Esophagus muscularis mucosa (tissue), 4 donors: ENCODE measurements at places on chromosomes 16 and 17.

DNA sequence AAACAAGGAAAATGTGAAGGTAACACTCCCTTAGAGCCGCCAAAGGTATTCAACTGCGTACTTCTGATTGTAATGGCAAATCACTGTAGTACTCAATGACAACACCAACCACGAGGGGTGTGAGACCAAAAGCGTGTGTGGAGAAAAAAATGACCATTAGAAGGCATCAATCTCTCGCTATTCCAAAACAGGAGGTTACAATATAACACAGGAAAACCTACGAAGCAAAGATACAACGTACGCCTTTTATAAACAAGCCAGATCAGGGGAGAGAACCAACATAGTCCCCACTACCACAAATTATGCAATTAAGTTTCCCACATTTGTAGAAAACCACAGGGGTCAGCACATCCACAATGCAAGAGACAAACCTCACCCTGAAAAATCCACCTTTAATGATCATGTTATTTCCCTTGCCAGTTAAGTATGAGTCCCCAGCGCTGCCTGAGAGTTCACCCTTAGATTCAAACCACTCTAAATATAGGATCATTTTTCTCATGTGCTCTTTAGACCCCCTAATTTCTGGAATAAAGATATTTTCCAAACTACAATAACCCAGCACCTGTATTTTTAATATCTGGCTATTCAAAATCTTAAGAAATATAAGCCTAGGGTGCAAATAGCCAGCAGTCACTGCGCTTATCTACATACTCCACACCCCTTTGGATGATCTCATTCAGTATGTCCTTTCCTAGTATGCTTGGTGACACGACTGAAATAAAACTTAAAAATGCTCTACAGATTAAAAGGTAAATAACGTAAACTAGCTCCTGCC is 12.4 kb downstream of the TEX14 start:
- DNase-seq = no peak

DNA sequence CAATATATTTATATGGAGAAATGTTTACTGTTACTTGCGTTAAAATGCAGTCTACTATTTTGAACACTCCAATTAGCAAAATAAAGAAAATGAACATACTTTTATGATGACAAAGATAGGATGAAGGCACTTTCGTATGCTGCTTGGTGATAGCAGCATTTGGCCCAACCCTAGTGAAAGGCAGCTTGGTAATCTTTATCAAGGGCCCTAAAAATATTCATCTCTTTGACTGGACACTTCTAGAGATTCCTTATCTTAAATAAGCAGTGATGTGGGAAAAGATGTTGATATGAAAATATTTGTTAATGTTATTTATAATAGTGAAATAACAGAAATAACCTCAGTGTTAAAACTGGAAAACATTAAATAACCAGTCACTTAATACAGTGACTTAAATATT is 79.4 kb downstream of the NF1 start:
- DNase-seq = no peak

DNA sequence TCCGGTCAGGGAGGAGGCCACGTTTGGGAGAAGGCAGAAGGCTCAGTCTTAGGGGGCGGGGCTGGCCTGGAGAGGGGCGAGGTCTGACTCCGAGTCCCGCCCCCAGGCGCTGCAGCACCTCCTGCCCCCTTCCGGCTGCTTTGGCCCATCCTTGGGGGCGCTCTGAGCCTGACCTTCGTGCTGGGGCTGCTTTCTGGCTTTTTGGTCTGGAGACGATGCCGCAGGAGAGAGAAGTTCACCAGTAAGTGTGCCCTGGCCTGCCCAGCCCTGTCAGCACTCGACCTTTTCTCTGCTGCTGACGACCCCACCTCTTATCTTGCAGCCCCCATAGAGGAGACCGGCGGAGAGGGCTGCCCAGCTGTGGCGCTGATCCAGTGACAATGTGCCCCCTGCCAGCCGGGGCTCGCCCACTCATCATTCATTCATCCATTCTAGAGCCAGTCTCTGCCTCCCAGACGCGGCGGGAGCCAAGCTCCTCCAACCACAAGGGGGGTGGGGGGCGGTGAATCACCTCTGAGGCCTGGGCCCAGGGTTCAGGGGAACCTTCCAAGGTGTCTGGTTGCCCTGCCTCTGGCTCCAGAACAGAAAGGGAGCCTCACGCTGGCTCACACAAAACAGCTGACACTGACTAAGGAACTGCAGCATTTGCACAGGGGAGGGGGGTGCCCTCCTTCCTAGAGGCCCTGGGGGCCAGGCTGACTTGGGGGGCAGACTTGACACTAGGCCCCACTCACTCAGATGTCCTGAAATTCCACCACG is 1.5 kb downstream of the TNFRSF12A start:
- no peak for DNase-seq

- DNase-seq = no peak
Measured at GRCh38 chr17:78484271-78485246, 92.6 kb downstream of the DNAH17 start.

- no peak for DNase-seq
Measured at GRCh38 chr16:75566758-75567255, 628 bp downstream of the GABARAPL2 start.

DNA sequence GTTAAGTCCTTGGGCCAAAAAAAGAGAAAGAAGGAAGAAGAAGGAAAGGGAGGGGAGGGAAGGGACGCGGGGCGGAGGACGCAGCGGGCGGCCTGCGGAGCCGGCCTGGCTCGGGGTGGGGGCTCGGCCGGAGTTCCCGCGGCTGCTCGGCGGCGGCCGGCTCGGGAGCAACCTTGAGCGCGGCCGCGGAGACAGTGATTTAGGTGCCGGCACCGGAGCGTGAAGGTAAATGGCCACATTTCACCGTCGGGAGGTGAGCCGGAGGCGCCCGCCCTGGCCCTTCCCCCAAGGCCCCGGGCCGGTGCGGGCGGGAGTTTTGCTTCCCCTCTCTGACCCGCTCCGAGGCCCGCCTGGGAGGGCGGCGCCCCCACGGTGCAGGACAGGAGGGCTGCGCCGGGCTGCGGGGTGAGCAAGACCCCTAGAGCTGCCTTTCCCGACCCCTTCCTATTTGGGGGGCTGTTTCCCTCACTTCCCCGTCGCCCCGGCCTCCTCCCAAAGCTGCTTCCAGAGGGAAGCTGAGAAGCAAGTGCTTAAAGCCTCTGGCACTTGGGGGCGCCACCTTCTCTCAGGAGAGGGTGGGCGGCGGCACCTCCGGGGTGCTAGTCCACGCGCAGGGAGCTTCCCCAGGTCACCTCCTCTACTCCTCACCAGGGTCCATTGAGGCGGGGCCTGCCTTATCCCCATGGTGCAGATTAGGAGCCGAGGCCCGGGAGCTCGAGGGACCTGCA is 56.5 kb downstream of the MRM1 start:
- no peak for DNase-seq

DNA sequence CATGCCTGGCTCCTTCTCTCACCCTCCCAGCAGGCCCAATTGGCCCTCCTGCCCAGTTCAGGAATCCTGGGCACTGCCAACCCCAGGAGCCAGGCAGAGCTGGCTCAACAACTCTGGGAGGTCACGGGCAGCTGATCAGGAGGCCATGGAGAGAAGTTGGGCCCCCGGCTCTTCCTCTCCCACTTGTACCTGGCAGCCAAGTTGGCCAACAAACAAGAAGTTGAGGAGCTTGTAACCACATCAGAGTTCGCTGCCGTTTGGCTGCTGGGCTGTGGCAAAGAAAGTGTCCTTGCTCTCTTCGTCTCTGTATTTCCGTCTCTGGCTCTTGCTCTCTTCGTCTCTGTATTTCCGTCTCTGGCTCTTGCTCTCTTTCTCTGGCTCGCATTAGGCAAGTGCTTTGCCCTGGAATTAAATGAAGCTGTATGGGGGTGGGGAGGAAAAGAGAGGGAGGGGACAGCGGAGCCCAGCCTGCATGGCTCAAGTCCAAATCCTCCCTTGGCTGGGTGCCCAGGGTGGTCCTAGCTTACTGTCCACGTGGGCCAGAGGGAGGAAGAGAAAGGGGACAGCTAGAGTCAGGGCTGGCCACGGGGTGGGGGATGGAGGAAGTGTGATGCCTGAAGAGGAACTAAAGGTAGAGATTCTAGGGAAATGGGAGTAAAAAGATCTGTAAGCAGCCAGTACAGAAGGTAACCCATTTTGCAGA is 7.8 kb upstream of the TMEM132E start:
- DNase-seq = no peak

- no peak for DNase-seq
Measured at GRCh38 chr17:6755731-6756184, at the start of gene XAF1. Gene XAF1 (plus strand): TSS chr17:6756046. CDS start chr17:6756079, 33 bp downstream.

DNA sequence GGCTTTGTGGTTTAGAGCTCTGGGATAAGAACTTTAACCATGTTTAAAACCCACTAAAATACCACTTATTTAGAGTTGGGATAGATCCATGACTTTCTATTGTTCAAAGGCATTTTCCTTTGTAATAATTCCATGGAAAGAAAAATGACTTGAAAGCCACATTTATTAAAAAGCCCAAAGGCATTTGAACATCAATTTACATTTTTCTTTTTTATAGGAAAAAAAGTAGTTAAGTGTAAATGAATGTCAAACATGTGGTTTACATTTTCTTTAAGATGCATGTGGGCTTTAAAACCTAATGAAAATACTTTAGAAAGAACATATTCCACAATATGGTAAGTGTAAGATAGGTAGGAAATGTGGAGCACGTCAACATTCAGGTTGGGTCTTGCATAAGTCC is 443.2 kb downstream of the TOX3 start:
- DNase-seq = no peak

DNA sequence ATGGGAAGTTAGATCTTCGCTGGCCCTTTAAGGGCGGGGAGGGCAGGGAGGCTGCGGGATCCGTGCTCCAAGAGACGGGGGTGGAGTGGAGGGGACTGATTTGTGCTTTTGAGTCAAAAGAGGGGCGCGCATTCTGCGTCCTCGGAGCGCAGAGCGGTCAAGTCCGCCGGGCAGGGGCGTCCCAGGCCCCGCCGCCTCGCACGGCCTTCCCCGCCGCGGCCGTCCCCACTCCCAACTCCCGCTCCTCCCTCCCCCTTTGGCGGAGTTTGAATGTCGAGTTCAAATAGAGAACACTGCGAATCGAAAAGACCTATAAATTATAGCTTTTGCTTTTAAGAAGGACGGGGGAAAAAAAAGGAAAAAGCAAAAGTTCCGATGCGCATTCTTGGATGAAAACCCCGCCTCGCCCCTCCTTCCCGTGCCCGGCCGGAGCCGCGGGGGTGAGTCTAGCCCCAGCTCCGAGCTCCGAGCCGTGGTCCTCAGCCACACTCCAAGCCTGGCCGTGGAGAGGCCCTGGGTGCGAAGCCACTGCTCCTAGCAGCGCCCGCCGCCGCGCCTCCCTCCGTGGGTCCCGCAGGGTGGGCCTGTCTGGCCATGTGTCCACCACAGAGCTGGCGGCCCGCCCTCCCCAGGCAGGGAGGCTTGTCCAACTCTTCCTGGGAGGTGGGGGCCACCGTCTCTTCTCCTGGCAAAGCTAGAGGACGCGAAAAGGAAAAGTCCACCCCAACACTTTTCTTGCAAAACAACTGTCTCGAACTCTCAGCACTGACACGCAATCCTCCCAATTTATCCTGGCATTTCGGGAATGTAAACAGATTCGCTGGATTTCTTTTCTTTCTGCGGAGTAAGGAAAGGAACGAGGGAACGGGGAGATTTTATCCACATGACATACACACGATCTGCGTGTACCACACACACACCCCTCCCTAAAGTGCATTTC is 3.6 kb downstream of the CBX8 start:
- DNase-seq = no peak

DNA sequence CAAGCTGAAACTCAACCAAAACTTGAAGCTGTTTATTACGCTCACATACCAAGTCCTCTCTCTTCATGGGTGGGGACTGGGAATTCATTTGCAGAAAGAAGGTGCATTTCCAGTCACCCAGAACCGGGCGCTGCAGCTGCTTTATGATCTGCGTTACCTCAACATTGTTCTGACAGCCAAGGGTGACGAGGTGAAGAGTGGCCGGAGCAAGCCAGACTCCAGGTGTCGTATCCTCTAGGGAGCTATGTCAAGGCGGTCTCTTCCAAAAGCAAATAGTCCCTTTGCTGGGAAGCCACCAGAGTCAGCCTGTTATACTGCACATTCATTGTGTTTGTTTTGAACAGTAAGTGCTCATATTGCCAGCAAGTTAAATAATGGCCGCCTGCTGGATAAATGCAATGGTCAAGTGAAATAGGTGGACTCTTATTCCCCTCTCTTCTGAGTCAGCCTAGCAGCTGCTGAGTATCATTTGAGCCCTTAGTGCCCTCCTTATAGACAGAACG is 12.7 kb downstream of the COG1 start:
- DNase-seq = no peak

DNA sequence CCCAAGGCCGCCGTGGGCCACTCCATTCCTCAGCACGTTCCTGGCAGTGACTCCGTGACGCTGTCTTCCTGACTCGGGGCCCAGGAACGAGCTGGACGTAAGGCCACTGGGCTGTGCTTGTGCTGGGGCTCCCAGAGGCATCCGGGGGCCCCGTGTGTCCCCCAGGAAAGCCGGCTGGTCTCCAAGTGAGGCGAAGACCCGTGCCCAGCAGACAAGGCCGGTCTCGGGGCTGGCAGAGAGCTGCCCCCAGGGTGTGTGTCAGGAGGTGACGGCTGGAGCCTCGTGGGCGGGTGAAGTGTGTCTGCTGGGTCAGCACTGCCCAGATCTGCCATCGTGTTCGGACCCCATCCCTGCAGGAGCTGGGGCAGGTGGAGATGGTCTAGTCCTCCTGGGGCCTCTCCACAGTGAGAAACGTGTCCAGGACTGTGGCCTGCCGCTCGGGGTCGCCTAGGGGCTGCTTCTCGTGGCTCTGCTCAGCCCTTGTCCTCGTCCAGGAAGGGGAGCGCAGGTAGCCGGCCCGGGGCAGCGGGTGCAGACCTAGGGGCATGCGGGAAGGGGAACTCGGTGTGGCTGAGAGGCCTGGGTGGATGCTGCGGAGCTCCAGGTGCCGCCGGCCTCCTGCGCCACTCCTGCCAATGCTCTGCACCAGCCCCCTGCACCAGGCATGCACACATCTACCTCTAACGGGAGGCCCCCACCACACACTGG is 13.1 kb downstream of the DBNDD1 start:
- DNase-seq = no peak

GRCh38 chr16:55543472-55543871 is 23.0 kb upstream of the CAPNS2 start:
- no peak for DNase-seq

- no peak for DNase-seq
Measured at GRCh38 chr16:56672761-56673536, 3.3 kb downstream of the MT1H start.

- DNase-seq = no peak
Measured at GRCh38 chr17:21302711-21303425, 18.4 kb downstream of the MAP2K3 start.

- DNase-seq = no peak
Measured at GRCh38 chr17:13323990-13324389, 277.7 kb downstream of the HS3ST3A1 start.

- DNase-seq = no peak
Measured at GRCh38 chr17:68701046-68701445, 99.9 kb upstream of the FAM20A start.
